ENCODE measurements at places on chromosomes 7 and 10. TPM values are rescaled to one million over a fixed set of nuclear protein-coding genes. Genes with fewer than 3 reads are reported as not detected.

- H3K27me3 ChIP-seq: no peaks in the 10 kb centered on the region
- H3K27ac ChIP-seq: no peak overlapping the region
- H3K4me3 ChIP-seq: no peak overlapping the region
- no peaks in the 10 kb centered on the region for H3K4me1 ChIP-seq
These were observed 306.2 kb upstream of the LRRN3 start for GRCh38 chr7:110784749-110785148.

- no peak overlapping the region for H3K4me3 ChIP-seq
- no peaks in the 10 kb centered on the region for H3K27me3 ChIP-seq
- no peaks in the 10 kb centered on the region for H3K36me3 ChIP-seq
- peaks cover 8% of the 10 kb centered on the region for H3K4me1 ChIP-seq
These were observed 39.5 kb upstream of the DMBT1 start for GRCh38 chr10:122521011-122521410.

DNA sequence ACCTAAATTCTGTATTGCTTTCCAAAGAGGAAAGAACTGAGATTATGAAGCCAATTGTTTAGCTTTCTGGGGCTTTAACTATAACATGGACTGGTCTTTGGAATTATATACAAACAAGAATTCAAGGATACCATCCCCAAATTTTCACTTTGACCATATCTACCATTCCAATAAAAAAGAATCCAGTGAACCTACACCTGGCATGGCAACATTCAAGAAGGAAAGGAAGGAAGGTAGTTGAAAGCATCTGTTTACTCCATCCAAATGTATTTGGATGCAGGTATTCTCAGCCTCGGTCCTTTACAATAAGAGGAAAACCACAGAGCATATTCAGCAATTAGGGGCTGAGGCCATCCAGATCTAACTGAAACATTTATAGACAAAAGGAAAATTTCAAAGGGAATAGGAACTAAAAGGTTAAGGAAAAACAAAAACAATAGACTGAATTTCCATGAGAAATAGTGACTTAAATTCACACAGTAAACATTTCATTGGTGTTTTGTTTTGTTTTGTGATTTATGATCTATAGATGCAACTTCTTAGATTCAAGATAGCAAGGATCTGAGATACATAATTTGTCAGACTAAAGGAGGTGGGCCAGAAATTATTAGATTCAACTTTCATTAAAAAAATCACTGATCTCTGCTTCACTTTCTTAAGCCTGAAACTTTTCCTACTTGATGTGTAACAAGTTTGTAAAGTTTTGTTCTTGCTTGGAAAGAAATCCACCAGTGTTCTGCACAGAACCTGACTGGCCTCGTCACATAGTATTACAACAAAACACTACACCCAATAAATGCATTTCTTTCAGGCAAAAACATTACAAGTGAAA lies 12.7 kb downstream of the SKIDA1 start:
- H3K27ac ChIP-seq: no peak overlapping the region
- H3K36me3 ChIP-seq: no peaks in the 10 kb centered on the region
- no peak overlapping the region for H3K4me3 ChIP-seq
- H3K4me1 ChIP-seq: peaks cover 10% of the 10 kb centered on the region

- H3K4me3 ChIP-seq: no peak overlapping the region
- no peaks in the 10 kb centered on the region for H3K27me3 ChIP-seq
- no peak for DNase-seq
These were observed 3.2 kb downstream of the ACTR1A start for GRCh38 chr10:102499356-102499755.

DNA sequence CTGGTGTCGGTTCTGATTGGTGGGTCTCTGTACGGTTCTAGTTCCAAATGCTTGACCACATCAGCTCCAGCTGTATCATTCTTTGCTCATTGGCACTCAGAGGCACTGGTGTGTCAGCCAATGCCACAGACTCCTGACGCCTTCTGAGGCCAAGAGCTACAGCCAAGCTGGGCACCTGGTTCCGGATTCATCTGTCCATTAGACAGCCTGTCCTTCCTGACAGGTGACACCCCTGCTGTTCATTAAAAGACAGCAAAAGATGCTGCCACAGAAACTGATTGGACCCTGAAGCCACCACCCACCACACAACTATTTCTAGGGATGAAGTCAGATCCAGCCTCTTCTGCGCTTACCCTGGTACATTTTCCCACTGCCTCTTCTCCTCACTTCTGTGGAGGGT lies 35.6 kb downstream of the COL13A1 start:
- no peak for DNase-seq
- H3K27ac ChIP-seq: no peak overlapping the region
- peaks cover 8% of the 10 kb centered on the region for H3K27me3 ChIP-seq
- H3K4me1 ChIP-seq: peaks cover 8% of the 10 kb centered on the region

DNA sequence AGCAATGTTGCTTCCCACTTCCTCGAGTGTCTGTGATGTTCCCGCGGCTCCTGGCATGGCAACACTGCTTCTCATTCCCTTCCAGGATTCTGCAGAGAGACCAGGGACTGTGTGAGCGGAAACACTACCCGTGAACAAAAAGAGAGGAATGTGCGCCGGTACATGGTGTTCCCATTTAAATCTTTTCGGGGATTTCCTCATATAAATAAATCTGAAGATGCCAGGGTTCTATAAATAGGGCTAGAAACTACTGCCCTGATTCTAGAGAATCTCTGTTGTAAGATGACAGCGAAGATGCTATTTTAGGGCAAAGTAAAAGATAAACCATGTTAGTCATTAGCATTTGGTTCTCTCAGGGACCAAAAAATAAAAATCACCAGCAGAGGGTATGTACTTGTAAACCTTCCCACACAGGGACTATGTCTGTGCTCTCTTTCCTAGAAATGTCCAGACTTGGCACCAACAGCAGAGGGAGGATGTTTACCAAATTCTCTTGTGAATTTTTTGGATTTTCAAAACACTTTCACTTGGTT lies 92.2 kb upstream of the DDC start:
- H3K4me3 ChIP-seq: no peak overlapping the region
- H3K27me3 ChIP-seq: no peaks in the 10 kb centered on the region
- no peak for DNase-seq
- peaks cover 29% of the 10 kb centered on the region for H3K4me1 ChIP-seq

The CHN2 gene
- not detected for total RNA-seq
